GM23338 (cell line): ENCODE measurements at places on chromosomes 7 and 10.

DNA sequence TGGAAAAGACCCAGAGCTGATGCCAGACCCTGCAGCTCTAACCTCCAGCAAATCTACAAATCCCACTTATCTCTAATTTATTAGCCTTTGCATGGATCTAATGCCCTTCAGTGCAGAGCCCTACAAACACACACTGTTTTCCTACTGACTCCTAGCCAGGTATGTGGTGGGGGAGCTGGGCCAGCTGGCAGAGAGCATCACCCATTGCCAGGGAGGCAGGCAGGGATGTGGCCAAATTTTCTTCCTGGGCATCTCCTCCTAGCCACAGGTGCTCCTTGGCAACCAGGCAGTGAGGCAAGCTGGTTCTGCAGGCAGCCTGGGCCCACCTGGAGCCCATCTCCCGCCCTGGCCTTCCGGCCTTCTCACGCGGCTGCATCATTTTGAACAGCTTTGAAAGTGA is 55.9 kb upstream of the EMX2 start:
- no peaks in the 10 kb centered on the region for H3K36me3 ChIP-seq
- H3K4me3 ChIP-seq, result no peak overlapping the region
- no peaks in the 10 kb centered on the region for H3K4me1 ChIP-seq
- no peak for DNase-seq

- no peak for DNase-seq
- H3K36me3 ChIP-seq, result 0 out of 2 replicates have a peak, but pooled peaks cover 3% of the 10 kb centered on the region
- H3K4me3 ChIP-seq, result no peak overlapping the region
- H3K4me1 ChIP-seq, result no peaks in the 10 kb centered on the region
- no peak overlapping the region for H3K27ac ChIP-seq
- H3K27me3 ChIP-seq, result no peaks in the 10 kb centered on the region
These were observed 172.6 kb upstream of the VIPR2 start for GRCh38 chr7:159317294-159317693.

GRCh38 chr7:127809261-127809702 is 157.3 kb downstream of the SND1 start:
- H3K4me3 ChIP-seq, result no peak overlapping the region
- no peaks in the 10 kb centered on the region for H3K27me3 ChIP-seq
- peaks cover 88% of the 10 kb centered on the region for H3K4me1 ChIP-seq
- H3K36me3 ChIP-seq, result no peaks in the 10 kb centered on the region

DNA sequence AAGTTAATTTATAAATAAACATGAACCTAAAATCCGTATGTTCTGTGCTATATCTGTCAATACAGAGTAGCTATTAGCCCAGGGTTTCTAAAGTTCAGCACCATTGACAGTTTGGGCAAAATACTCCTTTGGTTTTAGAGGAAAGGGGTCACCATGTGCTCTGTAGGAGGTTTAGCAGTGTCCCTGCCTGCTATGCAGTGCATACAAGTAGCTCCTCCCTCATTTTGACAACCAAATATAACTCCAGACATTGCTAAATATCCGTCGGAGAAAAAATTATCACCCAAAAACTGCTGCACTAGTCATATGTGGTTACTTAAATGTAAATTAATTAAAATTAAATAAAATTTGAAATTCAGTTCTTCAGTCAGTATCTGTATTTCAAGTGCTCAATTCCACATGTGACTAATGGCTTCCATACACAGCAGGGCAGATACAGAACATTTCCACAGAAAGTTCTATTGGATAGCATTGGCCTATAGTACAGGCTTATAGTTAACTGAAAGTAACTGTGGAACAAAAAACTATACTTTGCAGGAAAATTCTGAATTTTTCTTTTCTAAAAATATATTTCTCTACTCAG is 6.4 kb downstream of the UPF2 start:
- DNase-seq, result no peak
- H3K36me3 ChIP-seq, result peaks cover 14% of the 10 kb centered on the region; the same call in 1 of the 2 replicates
- H3K4me3 ChIP-seq, result no peak overlapping the region
- no peaks in the 10 kb centered on the region for H3K27me3 ChIP-seq

- no peak overlapping the region for H3K4me3 ChIP-seq
- no peaks in the 10 kb centered on the region for H3K36me3 ChIP-seq
- H3K4me1 ChIP-seq, result no peaks in the 10 kb centered on the region
- no peak for DNase-seq
These were observed 17.3 kb upstream of the MKI67 start for GRCh38 chr10:128143531-128143930.

- H3K27me3 ChIP-seq, result no peaks in the 10 kb centered on the region
- peaks cover 4% of the 10 kb centered on the region; the same call in 1 of the 2 replicates for H3K36me3 ChIP-seq
- H3K4me3 ChIP-seq, result no peak overlapping the region
- no peaks in the 10 kb centered on the region for H3K4me1 ChIP-seq
- no peak overlapping the region for H3K27ac ChIP-seq
These were observed 202.3 kb upstream of the KLF6 start for GRCh38 chr10:3987143-3987974.

DNA sequence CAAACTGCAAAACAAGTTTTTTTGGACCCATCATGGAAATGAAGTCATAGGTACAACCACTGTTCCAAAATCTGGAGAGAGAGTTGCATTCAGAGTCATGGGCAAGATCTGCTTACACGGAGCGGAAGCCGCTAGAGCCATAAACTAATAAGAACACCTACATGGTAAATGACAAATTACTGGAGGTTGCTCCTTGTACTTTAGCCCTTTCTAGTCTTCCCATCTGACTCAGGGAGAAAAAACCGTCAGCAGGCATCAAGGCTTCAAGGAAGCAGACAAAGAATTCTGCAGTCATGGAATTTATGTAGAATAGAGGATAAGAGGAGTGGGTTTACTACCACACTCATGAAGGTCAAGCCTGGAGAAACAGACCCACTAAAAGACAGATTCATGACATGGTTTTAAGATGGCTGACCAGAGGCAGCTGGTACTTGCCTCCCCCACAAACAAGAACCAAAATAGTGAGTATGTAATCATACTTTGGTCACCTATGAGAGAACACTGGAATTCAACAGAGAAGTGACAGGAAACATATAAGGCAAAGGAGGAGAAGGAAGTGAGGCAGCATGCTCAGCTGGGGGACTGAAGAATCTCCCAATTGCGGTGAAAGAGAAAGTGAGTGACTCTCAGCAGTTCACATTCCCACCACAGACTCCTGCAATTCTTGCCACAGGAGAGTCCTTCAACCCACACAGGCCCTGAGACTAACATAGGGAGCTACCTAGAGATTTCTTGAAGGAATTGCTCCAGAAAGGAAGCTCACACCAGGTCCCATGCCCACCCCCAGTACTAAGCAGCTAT is 42.4 kb upstream of the ASAH2 start:
- no peaks in the 10 kb centered on the region for H3K4me1 ChIP-seq
- no peak overlapping the region for H3K4me3 ChIP-seq
- no peaks in the 10 kb centered on the region for H3K36me3 ChIP-seq
- DNase-seq, result no peak

GRCh38 chr10:103197174-103197573 is 4.1 kb upstream of the NT5C2 start:
- no peak overlapping the region for H3K27ac ChIP-seq
- peaks cover 25% of the 10 kb centered on the region for H3K4me1 ChIP-seq
- no peaks in the 10 kb centered on the region for H3K36me3 ChIP-seq
- no peak overlapping the region for H3K4me3 ChIP-seq
- peaks cover 11% of the 10 kb centered on the region for H3K27me3 ChIP-seq

DNA sequence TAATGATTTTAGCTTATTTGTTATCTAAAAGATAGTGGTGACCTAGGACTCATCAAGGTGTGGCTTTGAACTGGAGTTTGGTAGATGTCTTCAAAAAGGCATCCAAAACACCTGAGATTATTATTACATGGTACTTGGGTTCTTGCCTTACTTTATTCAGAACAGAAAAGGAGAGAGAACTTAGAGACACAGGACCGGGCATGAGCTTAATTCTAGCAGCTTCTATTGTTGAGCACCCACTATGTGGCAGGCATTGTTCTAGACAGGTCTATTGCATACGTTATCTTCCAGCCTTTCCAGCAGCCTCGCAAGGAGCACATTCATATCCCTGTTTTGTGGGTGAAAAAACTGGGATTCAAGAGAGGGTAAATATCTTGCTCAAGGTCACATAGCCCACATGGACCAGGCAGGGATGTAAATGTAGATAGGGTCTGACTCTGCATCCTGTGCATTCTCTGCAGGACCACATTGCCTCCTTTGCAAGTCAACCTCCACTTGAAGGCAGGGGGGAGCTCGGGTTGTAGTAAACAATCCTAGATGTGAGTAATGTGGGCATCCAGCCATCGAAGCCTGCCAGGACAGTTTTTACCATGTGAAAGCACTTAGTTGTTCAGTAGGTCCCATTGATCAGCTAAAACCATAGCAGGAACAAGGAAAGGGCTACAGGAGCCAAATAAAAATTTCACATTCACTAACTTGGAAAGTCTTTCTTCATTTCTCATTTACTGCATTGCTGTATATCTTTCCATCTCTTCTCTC is 551.4 kb downstream of the LRMDA start:
- DNase-seq, result no peak
- H3K36me3 ChIP-seq, result no peaks in the 10 kb centered on the region
- no peaks in the 10 kb centered on the region for H3K4me1 ChIP-seq
- no peak overlapping the region for H3K4me3 ChIP-seq
- H3K27ac ChIP-seq, result no peak overlapping the region

DNA sequence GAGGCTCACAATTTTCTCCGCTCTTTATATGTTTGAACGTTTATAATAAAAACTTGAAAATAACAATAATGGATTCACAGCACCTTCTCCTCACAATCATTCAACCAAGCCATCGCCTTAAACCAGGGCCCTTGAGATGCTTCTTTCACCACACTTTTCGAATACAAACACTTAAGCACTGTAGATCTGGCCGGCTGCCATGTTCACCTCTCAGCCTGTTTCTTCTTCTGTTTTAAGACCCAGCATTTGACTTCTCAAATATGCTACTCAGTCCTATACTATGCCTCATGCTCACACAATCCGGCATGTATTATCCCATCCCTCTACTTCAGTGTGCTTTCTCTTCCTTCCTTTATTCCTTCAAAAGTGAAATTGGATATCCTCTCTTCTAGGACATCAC is 280.6 kb downstream of the TFEC start:
- no peaks in the 10 kb centered on the region for H3K36me3 ChIP-seq
- H3K4me3 ChIP-seq, result no peak overlapping the region
- H3K4me1 ChIP-seq, result no peaks in the 10 kb centered on the region
- no peak overlapping the region for H3K27ac ChIP-seq
- DNase-seq, result no peak
- H3K27me3 ChIP-seq, result no peaks in the 10 kb centered on the region

- H3K27ac ChIP-seq, result no peak overlapping the region
- no peak overlapping the region for H3K4me3 ChIP-seq
- H3K27me3 ChIP-seq, result no peaks in the 10 kb centered on the region
- no peaks in the 10 kb centered on the region for H3K4me1 ChIP-seq
- no peak for DNase-seq
These were observed 499.6 kb upstream of the PHF14 start for GRCh38 chr7:10474048-10474447.

DNA sequence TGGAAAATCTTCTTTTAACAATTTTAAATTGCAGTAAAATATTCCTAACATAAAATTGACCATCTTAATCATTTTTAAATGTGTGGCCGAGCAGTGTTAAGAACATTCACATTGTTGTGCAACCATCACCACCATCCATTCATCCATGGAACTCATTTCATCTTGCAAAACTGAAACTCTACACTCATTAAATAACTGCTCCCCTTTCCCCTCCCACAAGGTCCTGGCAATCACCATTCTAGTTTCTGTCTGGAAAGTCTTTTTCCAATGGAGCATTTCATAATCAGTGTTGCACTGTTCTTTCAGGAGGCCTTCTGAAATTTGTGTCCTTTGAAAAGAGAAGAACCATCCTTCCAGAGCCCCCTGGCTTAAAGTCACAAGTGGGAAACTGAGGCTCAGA is 233.1 kb downstream of the PLXNA4 start:
- no peak overlapping the region for H3K4me3 ChIP-seq
- no peaks in the 10 kb centered on the region for H3K36me3 ChIP-seq
- H3K4me1 ChIP-seq, result peaks cover 10% of the 10 kb centered on the region; the same call in 1 of the 2 replicates
- no peak for DNase-seq
- H3K27ac ChIP-seq, result no peak overlapping the region

DNA sequence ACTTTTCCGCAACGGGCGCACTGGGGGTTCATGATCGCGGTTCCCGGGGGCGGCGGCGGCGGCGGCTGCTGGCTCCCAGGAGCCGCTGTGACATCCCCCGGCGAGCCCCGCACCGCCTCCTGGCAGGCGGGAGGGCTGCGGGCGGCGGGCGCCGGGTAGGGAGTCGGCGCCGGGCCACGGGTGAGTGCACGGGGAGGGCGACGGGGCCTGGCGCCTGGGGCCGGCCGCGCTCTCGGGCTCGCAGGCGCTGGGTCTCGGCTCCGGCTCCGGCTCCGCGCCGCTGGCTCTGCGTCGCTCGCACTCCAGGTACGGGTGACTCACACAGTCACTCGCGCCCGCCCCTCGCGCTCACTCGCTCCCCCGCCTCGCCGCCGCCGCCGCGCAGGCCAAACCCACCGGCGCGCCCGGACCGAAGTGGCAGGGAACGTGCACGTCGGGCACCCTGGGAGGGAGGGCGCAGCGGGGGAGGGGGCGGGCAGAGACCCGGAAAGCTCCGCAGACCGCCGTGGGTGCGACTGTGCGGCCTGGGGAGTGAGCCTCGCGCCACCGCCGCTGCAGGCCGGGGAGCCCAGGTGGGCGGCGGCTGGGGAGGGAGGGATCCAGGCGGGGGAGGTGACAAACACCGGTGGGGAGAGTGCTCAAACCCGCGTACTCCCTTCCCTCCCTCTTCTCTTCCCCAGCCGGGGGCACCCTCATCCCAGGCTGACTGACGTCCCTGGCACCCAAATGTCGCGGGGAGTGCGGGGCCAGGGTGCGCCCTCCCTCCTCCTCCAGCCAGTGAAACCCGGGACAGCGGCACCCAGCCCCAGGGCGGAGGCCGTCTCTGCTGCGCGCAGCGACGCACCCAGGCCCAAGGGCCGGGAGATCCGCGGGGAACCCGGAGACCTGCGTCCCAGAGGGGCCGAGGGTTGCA is 276.9 kb upstream of the NEBL start:
- H3K36me3 ChIP-seq, result no peaks in the 10 kb centered on the region
- H3K4me3 ChIP-seq, result peak overlapping the region; percentile 87
- H3K27ac ChIP-seq, result no peak overlapping the region
- DNase-seq, result peak; percentile 78
- peaks cover 52% of the 10 kb centered on the region for H3K27me3 ChIP-seq

DNA sequence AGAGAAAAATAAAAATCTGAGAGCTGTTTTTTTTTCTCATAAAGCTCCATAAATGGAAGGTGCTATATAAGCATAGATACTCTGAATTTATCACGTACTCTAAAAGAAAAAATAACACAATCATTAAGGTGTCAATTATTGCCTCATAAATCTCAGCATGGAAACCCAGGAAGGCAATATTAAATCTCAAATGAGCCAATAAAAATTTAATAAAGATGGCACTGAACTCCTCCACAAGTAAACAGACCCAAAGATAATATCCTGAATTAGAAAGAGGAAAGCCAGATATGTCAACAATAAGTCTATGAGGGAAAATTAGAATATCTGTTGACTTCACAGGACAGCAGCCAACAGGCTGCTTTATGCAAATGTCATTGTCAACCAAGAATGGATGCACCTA is 66.5 kb downstream of the CDK6 start:
- H3K4me3 ChIP-seq, result no peak overlapping the region
- no peaks in the 10 kb centered on the region for H3K36me3 ChIP-seq
- DNase-seq, result no peak
- peaks cover 59% of the 10 kb centered on the region for H3K4me1 ChIP-seq

GRCh38 chr10:90274721-90275468 is 573.5 kb downstream of the KIF20B start:
- H3K36me3 ChIP-seq, result no peaks in the 10 kb centered on the region
- no peaks in the 10 kb centered on the region for H3K4me1 ChIP-seq
- no peak overlapping the region for H3K27ac ChIP-seq
- H3K4me3 ChIP-seq, result no peak overlapping the region
- H3K27me3 ChIP-seq, result no peaks in the 10 kb centered on the region

- no peak overlapping the region for H3K27ac ChIP-seq
- H3K27me3 ChIP-seq, result no peaks in the 10 kb centered on the region
- no peak overlapping the region for H3K4me3 ChIP-seq
- peaks cover 17% of the 10 kb centered on the region for H3K4me1 ChIP-seq
These were observed 48.7 kb downstream of the PWWP2B start for GRCh38 chr10:132445516-132446194.
